ENCODE measurements at places on chromosomes 5 and 9. TPM values are rescaled to one million over a fixed set of nuclear protein-coding genes. Genes with fewer than 3 reads are reported as not detected.

TMEM174 gene
- not detected for total RNA-seq

SLC6A19 gene
- not detected for total RNA-seq

BTNL8 gene
- total RNA-seq = not detected

GFI1B gene
- not detected for total RNA-seq

SPATA31C1 gene
- not detected for total RNA-seq

CYSRT1 gene
- total RNA-seq = 1.6 TPM

FRRS1L gene
- not detected for total RNA-seq

FOXE1 gene
- total RNA-seq = 7.9 TPM
